ENCODE measurements at places on chromosomes 13 and 19. TPM values are rescaled to one million over a fixed set of nuclear protein-coding genes. Genes with fewer than 3 reads are reported as not detected.

DNA sequence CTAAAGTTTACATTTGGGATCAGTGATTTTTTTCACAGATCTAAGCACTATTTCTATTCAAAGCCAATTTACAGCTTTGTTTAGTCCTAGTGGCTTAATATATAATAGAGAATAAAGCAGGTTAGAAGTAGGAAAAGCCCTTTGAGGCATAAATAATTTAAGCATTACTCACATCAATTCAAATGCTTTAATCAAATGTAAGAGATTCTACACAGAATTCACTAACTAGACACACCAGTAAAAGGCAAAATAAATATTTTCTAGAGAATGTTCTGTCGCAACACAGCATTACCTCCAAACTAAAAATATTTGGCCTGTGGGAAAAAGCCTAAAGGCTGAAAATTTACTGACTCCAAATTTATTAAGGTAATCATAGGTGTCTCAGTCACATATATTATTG is 31.3 kb downstream of the KCTD12 start:
- DNase-seq, result peak; percentile 21

DNA sequence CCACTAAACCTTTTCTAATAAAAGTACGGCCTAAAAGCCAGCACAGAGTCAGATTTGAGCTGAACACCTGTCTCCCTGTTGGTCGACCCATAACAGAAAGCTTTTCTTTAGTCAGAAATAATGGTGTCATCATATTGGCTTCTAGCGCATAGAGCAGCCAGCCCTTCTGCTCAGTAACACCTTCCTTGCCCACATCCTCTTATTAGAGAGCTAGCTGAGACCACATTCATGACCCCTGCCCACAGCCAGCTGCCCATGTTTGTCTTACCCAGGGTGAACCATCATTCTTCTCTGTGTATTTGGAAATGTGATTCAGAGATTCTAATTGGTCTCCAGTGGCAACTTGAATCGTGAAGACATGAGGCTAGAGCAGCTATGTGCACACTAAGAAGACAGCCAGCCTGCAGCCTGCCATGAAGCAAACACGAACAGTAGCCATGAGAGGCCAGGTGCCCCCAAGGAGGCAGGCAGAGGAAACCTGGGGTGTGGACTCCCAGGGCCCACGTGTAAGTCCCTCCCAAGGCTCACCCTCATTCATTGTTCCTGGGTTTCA is 82.3 kb upstream of the PDCD5 start:
- no peak for DNase-seq

DNA sequence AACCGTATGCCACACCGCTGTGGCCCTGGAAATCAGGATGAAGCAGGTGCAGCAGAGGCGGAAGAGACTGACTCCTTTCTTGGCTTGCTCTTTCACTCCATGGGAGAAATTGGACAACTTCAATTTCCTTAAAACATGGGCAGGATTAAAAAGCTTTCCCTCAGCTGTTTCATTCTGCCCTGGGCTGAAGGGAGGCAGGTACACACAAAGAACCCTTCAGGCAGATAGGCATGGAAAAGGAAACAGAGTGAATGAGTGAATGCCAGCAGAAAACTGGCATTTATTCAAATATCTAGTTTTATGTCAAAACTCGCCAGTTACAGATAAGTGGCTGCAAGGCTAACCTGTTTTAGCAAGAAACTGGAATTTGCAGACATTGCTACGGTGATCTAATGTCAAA is 71.0 kb upstream of the SLC15A1 start:
- no peak for DNase-seq

DNA sequence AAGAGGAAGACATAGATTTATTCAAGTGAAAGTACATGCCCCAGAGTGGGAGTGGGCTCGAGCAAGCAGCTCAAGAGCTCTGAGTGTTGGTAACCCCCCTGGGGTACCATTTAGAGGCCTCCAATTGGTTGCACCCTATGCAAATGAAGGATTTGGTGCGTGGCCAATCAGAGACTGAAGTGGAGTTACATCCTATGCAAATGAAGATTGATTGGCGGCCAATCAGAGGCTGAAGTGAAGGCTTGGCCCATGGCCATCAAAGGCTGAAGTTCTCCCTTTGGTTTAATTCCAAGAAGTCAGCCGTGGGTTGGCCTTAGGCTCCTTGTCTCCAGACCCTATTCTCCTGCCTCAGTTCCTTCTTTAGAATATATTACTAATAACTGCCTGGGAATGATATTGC is 12.9 kb upstream of the IGFL1 start:
- no peak for DNase-seq

DNA sequence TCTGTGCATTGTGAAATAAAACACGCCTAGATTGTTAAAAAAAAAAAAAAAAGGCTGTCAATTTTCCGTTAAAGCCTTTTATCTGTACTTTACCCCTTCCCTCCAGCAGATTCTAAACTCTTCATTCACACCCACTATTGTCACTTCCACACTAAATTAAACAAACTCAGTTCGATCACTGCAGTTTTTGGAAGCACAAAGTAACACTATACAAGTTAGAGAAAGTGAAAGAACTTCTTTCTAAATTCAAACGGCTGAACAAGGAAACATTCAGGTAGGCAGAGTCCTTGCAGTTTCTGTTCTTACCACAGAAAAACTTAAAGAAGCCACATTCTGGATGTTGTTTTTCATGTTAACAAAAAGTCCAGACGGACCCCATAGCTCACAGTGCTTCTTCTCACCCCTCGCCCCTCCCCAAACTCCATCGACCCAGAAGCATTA is 27.5 kb upstream of the UBE2L5 start:
- no peak for DNase-seq

- DNase-seq, result no peak
Observed at GRCh38 chr13:50796463-50796862, 47.0 kb downstream of the DLEU7 start.

DNA sequence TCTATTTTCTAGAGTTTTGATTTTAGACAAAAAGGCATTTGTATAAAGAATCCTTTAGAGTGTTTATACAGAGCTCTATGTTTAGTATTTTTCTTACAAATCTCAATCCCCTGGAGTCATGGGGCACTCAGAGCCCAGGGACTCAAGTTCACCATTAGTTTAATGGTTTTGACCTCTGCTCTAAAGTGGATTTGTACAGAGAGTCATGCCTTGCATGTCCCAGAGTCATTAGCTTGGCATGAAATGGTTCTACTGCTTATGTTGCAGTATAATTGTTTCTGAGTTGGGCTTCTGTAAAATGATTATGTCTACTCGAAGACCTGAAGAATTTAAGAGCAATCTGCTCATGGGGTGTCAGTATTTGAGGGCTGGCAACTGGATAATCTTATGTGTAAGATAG is 406.2 kb downstream of the DLEU7 start:
- DNase-seq, result no peak

DNA sequence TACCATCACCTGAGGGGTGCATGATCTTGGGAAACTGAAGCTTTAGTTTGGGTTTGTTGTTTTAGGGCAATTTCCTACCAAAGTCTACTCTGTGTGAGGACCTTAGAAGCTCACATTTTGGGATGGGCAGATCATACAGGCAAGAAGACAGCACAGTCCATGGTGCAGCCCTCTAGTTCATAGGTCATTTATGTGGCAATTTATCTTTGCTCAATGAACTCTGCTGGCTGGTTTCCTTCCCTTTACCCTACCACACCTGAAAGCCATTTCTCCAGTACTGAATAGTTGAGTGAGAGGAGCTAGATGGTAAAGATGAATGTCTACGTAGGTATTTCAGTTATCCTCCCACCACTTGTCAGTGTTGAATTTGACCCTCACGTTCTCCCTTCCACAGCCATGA is 87.5 kb upstream of the KLF12 start:
- no peak for DNase-seq

DNA sequence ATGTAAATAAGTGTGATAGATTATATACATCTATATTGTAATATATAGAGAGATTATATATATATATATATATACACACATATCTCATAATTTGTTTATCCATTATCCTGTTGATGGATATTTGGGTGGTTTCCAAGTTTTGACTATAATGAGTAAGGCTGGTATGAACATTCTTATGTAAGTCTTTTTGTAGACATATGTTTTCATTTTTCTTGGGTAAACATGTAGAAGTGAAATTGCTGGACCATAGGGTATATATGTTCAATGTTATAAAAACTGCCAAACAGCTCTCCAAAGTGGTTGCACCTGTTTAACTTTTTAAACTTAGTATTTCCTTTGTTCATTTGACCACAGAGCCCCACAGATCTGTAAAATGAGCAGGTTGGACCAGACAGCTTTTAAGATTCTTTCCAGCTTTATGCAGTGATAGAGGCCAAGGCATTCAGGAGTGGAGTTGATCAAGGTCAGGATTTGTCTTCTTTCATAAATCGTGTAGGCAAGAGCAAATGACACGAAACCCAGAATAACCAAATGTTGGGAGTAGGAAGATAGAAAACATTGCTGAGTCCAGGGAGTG is 21.7 kb upstream of the KATNAL1 start:
- no peak for DNase-seq

GRCh38 chr13:105918842-105919741 is 616.4 kb downstream of the EFNB2 start:
- peak; percentile 33 for DNase-seq

GRCh38 chr19:4144666-4145249 is 8.7 kb upstream of the CREB3L3 start:
- DNase-seq, result peak; percentile 7

DNA sequence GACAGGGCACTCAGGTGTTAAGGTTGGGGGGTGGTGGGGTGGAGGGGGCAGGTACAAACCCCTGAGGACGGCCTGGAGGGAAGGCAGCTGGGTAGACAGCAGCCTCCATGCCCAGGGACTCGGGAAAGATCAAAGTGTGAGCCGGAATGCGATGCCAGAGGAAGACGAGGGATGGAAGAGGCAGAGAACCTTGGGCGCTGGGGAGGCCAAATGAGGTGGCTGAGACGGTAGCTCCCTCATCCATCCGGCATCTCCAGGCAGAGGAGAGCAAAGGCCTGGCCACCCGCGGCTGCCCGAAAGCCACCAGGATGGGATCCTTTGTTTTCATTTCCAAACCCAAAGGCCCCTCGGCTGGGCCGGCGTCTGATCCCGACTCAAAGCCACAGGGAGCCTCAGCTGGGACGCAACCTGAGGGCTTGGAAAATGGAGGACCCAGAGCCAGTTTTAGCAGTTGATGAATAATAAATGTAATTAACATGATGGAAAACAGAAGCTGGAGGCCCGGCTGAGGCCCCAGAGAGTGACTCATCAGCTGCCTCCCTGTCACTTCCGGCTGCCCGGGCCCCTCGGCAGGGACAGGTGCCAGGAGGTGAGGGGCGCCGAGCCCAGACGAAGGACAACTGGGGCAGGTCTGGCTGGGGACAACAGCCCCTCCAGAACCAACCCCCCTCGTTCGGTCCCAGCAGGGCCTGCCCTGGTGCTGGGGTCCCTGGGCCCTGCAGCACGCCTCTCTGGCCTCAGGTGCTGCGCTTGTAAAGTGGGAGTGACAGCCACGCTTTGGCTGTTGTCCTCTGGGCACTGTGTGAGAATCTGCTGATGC is 61.6 kb downstream of the CEBPG start:
- no peak for DNase-seq

The KLK13 gene
- not detected for total RNA-seq

The SHISA7 gene
- not detected for total RNA-seq

The SH2D3A gene
- not detected for total RNA-seq

The VSTM1 gene
- not detected for total RNA-seq

The FBXO27 gene
- 0.47 TPM for total RNA-seq

The PGPEP1 gene
- 35.1 TPM for total RNA-seq

The F10 gene
- 21.3 TPM for total RNA-seq

The ZNF571 gene
- total RNA-seq, result 3.6 TPM

The RBM42 gene
- 128 TPM for total RNA-seq

The LILRA1 gene
- total RNA-seq, result not detected
